ENCODE measurements at places on chromosomes 7 and 10.

GRCh38 chr10:132407846-132408278, 10.9 kb downstream of the PWWP2B start:
- DNase-seq = no peak

GRCh38 chr10:122287570-122287969, 16.5 kb downstream of the BTBD16 start:
- no peak for DNase-seq

- no peak for DNase-seq
Observed at GRCh38 chr7:66556549-66557213, 72.0 kb upstream of the KCTD7 start.

- DNase-seq = no peak
Observed at GRCh38 chr10:112732277-112732921, 217.6 kb upstream of the TCF7L2 start.

DNA sequence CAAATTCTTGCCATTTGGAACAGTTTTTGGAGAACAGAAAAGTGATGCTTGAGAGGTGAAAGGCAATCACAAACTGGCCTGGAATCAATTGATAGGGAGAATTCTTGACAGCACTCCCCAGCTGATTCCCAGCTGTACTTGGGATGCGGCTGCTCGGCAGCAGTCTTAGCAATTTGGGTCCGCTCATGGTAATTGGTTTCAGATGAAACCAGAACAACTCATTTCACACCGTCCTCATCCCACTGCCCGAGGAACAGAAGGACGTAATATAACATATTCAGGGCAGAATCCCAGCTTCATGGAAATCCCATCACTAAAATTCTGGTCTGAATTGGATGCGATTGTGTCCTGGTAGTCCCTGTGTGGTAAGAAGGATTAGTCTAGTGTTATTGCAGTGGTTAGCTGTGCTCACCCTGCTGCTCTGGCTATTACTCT, 223.3 kb upstream of the FERD3L start:
- DNase-seq = no peak

GRCh38 chr10:73590881-73591799, at the start of gene USP54:
TSS of gene USP54 (minus strand) at chr10:73591342. CDS start at chr10:73575658, 15,684 bp downstream.
- no peak for DNase-seq
